A549 (cell line): ENCODE measurements at places on chromosomes 12 and 14. TPM values are rescaled to one million over a fixed set of nuclear protein-coding genes. Genes with fewer than 3 reads are reported as not detected.

Gene GPR162
- 1.7 to 2.4 TPM (median 1.7 TPM) in 3 replicates for polyA plus RNA-seq

- no peak for DNase-seq
Measured at GRCh38 chr12:42704810-42705401, 115.4 kb upstream of the PRICKLE1 start.

Gene AQP6
- polyA plus RNA-seq: 0.04 to 0.21 TPM in 2 of 3 replicates, not detected in the other

DNA sequence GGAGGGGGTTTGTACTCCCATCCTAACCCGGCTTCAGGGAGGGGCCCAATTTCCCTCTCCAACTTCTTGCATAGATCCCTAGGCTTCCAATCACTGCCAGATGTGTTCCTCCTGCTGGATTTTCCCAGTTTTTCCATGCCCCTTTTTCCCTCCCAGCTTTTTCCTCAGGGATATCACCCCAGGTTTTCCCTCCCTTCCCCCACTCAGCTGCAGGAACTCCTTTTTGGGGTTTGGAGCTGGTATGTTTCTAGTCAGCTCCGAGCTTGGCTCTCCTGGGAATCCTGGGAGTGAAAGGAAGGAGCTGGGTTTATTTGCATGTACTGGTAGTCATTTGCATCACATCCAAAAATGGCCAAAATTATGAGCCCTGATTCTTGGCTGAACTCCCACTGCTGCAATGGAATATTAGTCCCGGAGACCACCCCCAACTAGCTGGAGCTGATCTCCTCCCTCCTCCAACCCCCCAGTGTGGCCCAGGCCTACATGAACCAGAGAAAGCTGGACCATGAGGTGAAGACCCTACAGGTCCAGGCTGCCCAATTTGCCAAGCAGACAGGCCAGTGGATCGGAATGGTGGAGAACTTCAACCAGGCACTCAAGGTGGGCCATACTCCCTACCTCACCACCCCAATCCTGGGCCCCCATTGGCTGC lies 1.4 kb upstream of the RDH5 start:
- no peak for DNase-seq

DNA sequence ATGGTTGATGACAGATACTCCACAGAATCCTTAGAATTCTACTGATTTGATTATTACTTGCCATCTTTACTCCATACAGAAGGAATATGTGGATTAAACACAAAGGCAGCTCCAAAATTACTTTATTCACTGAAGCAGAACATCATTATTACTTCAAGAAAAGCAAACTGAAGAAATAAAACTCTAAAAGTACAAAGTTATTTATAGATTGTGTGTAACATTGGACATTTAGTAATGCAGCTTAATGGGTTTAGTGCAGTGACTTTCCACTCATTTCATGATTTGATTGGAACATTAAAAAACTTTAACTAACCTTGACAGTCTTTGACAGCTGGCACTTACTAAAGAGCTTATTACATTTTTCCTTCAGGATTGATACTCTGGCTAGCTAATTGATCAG lies 59.0 kb upstream of the ATP2A2 start:
- DNase-seq: no peak

DNA sequence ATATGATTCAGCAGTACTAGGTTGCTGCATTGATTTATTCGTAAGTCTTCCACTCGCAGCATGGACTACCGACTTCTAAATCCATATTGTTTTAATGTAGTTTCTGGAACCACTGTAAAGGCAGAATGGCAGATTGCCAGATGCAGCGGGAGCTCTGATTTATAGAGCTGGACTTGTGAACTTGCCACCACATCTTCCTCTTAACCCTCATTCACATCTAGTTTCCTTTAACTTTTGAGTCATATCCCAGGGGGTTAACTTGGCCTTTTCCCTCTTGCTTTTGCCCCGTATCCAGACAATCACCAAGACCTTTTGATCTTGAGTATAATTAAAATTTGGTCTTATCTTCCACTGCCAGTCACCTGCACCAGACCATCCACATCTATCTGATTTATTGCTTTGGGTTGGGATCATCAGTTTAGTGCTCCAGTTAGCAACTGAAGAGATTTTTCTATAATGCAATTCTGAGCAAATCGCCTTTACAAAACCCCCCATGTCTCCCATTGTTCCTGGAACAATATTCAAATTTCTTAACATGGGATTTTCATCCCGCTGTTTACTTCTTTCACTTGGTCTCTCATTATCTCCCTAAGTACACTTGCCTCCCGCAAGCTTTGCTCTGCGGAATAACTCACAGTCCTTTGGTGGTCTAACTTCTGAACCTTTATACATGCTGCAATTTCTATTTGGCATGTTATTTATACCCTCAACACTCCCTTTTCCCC lies 130.5 kb downstream of the ACSS3 start:
- no peak for DNase-seq

Gene PTPRR
- polyA plus RNA-seq: 0.08 to 0.15 TPM in 2 of 3 replicates, not detected in the other

Gene CDKN3
- 62.7 to 78.5 TPM (median 67.4 TPM) in 3 replicates for polyA plus RNA-seq

- DNase-seq: no peak
Measured at GRCh38 chr12:97637770-97638169, 175.2 kb downstream of the RMST start.

GRCh38 chr14:101456246-101457175 lies 104.8 kb upstream of the DIO3 start:
- DNase-seq: no peak

Gene RBP5
- polyA plus RNA-seq: 0.09 to 0.44 TPM (median 0.25 TPM) in 3 replicates

Gene SPTLC2
- polyA plus RNA-seq: 16.3 to 17.6 TPM (median 17.2 TPM) in 3 replicates

Gene KLRC1
- polyA plus RNA-seq: not detected in 3 replicates

Gene RPGRIP1
- 0.26 to 0.37 TPM (median 0.26 TPM) in 3 replicates for polyA plus RNA-seq

GRCh38 chr12:71456316-71456715 lies 16.7 kb downstream of the LGR5 start:
- no peak for DNase-seq

- DNase-seq: no peak
Measured at GRCh38 chr12:69835081-69835480, 10.1 kb downstream of the MYRFL start.

Gene RDH12
- 0.05 to 0.14 TPM (median 0.09 TPM) in 3 replicates for polyA plus RNA-seq
